Frontal cortex (tissue), 4 donors: ENCODE measurements at places on chromosomes 7 and 10. TPM values are rescaled to one million over a fixed set of nuclear protein-coding genes. Genes with fewer than 3 reads are reported as not detected.

GRCh38 chr7:40232242-40232893, 97.6 kb downstream of the SUGCT start:
- no peak for DNase-seq

- DNase-seq = no peak
Measured at GRCh38 chr10:77811831-77812430, 114.6 kb downstream of the DLG5 start.

GRCh38 chr7:128770233-128770632, 5.4 kb downstream of the OPN1SW start:
- DNase-seq = no peak

- DNase-seq = no peak
Measured at GRCh38 chr10:69572159-69573055, 815 bp downstream of the NEUROG3 start.

The RAMP3 gene
- total RNA-seq = 5.7 TPM

- DNase-seq = no peak
Measured at GRCh38 chr10:90130321-90131086, 429.1 kb downstream of the KIF20B start.

GRCh38 chr7:121138262-121138933, 149.9 kb downstream of the CPED1 start:
- DNase-seq = no peak

- no peak for DNase-seq
Measured at GRCh38 chr7:47937065-47937687, 11.1 kb downstream of the PKD1L1 start.

- DNase-seq = no peak
Measured at GRCh38 chr10:132520177-132520811, 17.3 kb upstream of the INPP5A start.

GRCh38 chr10:13938950-13939349, 352.2 kb downstream of the PRPF18 start:
- no peak for DNase-seq

DNA sequence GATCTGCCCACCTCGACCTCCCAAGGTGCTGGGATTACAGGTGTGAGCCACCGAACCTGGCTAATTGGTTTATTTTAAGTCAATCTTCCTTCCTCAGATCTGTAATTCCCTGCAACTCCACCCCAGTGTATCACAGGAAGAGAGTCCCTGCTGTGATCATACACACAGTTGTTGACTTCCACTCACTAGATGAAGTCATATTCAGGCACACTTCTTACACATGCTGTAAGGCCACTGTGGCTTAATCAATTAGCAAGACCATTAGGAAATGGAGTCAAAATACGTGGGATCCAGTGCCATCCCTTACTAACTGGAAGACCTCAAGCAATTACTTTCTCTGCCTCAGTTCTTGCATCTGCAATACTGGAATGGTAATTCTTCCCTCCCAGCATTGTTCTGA, 66.1 kb upstream of the PAX2 start:
- no peak for DNase-seq

The PLXDC2 gene
- total RNA-seq = 10.6 TPM

- DNase-seq = no peak
Measured at GRCh38 chr10:97648562-97649404, 8.3 kb downstream of the PI4K2A start.

The ADRA2A gene
- 19.6 TPM for total RNA-seq

The CTAGE15 gene
- under 0.01 TPM for total RNA-seq

- DNase-seq = no peak
Measured at GRCh38 chr7:47040795-47041347, 541.0 kb downstream of the TNS3 start.

DNA sequence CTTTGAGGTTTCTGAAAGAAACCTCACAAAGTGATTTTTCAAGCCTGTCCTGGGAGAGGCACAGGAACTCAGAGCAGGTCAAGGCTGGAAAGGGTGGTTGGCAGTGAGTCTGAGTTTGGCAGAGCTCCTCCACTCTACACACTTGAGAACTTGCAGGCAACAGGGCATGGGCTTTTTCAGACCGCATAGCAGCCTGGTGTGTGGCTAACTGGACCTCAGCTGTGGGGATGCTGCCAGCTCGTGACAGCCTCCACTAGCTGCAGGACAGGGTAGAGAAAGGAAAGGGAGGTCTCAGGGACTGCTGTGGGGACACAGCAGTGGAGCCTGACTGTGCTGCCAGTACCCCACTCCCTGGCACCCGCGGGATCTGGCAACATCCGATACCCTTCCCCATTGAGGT, 2.6 kb downstream of the CDHR1 start:
- DNase-seq = no peak

The GPR15LG gene
- total RNA-seq = not detected

- no peak for DNase-seq
Measured at GRCh38 chr7:111380945-111381344, 181.3 kb downstream of the IMMP2L start.
